ENCODE measurements at places on chromosomes 1 and 21.

DNA sequence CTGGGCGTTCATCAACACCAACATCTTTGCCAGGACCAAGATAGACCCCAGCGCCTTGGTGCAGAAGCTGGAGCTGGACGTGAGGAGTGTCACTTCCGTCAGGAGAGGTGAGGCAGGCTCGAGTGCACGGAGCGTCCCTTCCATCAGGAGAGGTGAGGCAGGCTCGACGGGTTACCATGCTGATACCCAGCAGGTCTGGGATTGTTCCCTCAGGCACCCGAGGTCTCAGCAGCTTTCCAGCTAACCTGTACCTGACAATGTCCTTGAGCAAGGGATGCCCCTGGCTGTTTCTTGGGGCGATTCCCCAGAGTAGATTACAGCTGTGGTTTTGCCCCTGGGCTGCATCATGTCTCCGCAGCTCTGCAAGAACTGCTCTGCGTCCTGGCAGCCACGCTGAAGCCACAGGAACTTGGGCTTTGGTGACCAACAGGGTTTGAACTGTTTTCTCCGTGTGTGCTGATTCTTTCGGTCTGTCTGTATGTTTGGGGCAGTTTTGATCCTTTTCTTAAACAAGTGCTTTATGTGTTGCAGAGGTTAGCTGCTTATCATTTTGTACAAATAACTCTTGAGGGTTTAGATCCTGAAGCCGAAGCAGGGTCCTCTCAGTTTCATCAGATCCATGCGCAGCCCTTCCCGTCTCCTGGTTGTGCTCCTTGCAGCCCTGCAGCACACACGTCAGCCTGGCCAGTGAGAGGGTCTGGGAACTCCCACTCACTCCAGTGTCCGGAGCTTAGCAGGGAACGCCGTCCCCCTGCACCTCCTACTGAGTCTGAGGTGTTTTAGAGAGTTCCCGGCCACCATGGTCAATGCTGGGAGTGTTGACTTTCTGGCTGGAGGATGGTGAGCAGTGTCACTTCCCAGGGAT is 4.1 kb downstream of the SLX9 start:
- no peak for DNase-seq

GRCh38 chr1:61138921-61139774 is 56.8 kb downstream of the NFIA start:
- peak; percentile 53 for DNase-seq

- DNase-seq, result no peak
These were observed 94.2 kb downstream of the DISC1 start for GRCh38 chr1:231720652-231721325.

GRCh38 chr1:176315519-176316220 is 108.6 kb upstream of the COP1 start:
- no peak for DNase-seq

DNA sequence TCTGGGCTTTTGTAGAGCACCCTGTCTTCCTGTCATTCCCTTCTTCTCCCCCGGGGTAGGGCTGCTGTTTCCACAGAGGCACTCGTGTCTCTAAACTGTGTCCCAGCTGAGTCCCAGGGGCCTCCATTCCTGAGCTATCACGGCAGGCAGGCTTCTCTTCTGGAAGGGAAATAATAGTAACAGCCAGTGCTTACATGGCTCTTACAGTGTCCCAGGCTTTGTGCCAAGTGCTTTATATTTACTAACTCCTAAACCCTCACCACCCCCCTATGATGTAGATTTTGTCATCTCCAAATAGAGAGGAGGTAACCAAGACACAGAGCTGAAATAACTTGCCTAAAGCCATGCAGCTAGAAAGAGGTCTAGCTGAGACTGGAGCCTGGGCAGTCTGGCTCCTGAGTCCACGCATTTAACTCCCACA is 1.4 kb upstream of the CELF3 start:
- DNase-seq, result no peak

DNA sequence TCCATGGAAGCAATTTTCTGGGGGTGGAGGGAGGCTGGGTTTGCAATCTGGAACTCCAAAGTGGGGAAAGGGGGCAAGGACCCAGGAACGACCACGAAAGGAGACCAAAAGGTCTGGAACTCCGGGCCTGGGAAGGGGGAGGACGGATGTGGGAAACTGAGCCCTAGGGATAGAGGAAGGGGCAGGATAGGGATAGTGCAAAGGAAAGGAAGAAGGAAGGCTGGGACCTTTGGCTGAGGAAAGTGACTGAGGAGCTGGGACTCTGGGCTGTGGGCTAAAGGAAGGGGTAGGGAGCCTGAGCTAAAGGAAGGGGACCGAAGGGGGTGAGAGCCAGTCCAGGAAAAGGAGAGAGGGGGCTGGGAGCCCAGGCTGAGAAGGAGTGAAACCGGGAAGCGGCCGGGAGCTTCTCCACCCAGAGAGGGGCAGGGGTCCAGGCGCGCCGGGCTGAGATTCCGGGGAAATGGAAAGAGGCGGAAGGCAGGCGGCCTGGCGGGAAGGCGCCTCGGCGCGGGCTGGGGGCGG is 395 bp downstream of the SLC9A1 start:
- DNase-seq, result no peak

DNA sequence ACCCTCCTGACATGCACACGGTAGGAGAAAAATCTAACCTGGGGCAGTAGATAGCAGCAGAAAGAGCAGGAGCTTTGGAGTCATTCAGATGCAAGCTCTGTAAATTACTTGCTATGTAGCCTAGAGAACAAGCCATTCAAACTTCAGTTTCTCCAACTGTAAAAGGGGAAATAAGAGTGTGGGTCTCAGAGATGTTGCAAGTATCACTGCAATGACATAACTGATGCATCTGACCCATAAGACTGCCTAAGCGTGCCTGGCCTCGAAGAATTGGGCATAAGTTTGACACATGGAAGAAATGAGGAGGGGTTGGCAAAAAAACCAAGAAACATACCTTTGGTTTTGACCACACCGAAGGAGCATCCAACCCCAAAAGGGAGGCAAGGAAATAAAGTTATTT is 5.2 kb downstream of the AK2 start:
- DNase-seq, result no peak

- DNase-seq, result peak; percentile 50
These were observed 32.6 kb downstream of the OPTC start for GRCh38 chr1:203526572-203526971.
